Epithelial cell of esophagus (primary cell): ENCODE measurements at places on chromosomes 2 and 18.

GRCh38 chr2:143171817-143172216 lies 42.6 kb downstream of the ARHGAP15 start:
- peak; percentile 16 for DNase-seq

DNA sequence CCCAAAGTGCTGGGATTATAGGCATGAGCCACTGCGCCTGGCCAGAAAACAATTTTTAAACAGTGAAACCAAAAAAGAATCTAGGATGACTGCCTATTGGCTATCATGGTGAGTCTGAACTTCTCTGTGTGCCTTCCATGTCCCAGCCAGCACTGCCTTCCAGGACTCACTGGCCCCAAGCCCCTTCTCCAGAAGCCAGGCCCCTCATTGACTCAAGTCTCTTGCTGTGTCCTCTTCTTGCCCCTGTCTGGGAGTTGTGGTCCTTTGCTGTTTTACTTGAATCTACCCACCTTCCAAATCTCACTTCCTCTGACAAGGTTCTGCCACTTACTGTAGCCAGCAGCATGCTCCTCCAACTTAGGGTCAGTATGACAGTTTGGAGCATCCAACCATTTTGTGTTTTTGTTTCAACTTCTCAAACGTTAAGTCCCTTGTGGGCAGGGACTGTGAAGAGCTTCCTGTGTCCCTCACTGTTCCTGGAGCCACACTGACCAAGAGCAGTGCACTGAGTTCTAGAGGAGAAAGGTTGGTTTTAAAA lies 41.7 kb downstream of the ST3GAL5 start:
- no peak for DNase-seq

DNA sequence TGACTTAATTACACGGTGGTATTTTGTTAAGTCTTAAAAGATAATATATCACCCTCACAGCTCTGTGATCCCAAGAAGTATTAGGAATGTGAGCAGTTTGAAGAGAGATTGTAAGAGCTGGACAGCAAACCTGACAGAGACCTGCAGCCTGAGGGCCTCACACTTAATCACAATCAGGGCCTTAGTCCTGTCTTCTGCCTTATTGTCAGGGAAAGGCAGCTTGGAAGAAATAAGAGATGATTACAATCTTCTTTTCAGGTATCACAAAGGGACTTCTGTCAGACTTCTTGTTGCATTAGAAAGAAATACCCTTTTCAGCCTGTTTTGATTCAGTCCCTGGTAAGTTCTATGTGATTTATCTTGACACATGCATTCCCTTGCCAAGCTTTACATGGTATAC lies 1433.8 kb upstream of the SLC39A10 start:
- DNase-seq, result peak; percentile 1

- no peak for DNase-seq
Observed at GRCh38 chr2:17608251-17608650, 67.8 kb downstream of the VSNL1 start.

- no peak for DNase-seq
Observed at GRCh38 chr2:61995515-61995914, 90.0 kb downstream of the COMMD1 start.

- DNase-seq, result no peak
Observed at GRCh38 chr18:46466234-46467160, 190.5 kb downstream of the LOXHD1 start.

DNA sequence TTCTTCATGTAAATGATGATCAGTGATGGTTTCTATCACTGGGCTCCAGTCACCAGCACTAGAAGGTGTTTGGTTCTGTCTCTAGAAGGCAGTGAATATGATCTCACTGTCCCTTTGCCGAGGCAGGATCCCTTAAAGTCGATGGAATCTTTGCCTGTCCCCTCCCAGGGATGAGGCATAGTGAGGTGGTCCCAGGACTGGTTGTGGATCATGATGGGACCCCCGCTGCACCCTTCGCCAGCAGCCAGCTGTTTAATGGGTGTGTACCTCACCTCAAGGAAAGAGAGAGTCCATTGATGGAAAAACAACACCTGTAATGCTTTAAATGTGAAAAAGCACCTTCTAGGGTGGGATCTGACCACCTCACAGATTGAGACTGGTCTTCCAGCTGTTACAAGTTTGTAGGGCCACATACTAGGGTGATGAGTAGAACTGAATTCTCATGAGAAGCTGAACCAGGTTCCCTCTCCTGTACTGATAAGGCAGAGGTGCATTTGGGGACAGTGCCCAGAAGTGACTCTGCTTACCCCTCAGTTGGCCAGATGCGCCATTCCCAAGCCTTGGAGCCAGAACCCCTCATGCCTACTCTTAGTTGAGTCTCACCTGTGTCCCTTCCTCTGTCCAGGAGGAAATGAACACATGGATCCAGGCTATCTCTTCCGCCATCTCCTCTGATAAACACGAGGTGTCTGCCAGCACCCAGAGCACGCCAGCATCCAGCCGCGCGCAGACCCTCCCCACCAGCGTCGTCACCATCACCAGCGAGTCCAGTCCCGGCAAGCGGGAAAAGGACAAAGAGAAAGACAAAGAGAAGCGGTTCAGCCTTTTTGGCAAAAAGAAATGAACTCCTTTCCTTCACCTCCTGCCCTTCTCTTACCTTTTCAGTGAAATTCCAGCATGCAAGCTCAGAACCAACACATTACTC lies 55.5 kb upstream of the EML6 start:
- DNase-seq, result no peak

DNA sequence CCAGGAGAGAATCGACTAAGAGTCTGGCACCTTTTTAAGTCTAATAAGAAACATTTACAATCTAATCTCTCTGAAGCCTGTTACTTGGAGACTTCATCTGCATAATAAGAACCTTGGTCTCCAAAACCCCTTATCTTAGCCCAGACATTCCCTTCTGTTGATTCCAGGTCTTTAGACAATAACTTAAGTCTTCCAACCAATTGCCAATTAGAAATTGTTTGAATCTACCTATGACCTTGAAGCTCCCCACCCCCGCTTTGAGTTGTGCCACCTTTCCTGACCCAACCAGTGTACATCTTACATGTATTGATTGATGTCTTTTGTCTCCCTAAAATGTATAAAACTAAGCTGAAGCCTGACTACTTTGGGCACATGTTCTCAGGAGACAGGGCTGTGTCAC lies 49.5 kb upstream of the DTNA start:
- no peak for DNase-seq

- DNase-seq, result no peak
Observed at GRCh38 chr2:67038195-67038594, 358.9 kb upstream of the ETAA1 start.

GRCh38 chr2:207166039-207166348 lies 246 bp upstream of the KLF7 start:
- DNase-seq, result peak; percentile 100

DNA sequence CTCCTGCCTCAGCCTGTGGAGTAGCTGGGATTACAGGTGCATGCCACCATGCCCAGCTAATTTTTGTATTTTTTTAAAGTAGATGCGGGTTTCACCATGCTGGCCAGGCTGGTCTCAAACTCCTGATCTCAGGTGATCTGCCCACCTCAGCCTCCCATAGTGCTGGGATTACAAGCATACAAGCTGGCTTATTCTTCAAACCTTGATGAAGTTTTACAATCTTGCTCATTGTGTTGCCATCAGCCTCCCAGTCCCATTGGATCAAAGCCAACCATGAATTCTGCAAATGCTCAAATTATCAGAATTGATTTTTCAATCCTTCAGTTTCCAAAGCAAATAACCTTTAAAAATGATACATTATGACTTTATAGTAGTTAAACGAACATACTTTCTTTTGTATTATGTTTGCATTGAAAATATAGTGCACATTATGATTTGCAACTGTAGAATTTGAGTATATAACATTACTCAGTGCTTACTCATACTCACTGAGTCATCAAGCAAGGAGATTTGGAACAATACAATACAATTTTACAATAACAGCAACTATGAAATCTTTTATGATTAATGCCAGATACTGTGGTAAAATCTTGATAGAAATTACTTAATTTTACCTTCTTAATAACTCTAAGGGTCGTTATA lies 1491.9 kb upstream of the CELF4 start:
- DNase-seq, result peak; percentile 76

DNA sequence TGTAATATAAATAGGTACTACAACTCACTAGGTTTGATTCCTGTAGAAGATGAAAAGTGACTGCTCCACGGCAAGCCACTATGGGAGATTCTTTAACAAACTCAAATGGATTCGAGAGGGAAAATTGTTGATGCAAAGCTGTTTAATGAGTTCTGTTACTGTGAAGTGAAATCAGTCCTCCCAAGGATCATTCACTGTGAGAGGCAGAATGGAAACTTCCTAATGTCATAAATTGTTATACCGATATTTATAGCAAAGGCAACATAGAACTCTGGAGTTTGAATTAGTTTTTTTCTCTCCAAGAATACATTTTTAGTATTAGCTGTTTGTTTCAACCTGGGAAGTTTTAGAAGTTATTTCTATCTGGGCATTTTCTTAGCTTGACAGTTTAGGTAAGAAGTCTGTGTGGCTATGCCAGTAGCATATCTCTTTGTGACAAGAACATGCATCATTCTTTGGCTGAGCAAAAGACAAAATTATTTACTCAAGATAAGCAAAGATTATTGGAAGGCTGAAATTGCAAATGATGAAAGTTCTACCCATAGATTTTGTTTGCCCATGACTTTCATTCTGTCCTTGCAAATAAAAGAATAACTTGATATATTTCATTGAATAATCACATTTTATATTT lies 979.7 kb downstream of the DPP10 start:
- DNase-seq, result no peak

DNA sequence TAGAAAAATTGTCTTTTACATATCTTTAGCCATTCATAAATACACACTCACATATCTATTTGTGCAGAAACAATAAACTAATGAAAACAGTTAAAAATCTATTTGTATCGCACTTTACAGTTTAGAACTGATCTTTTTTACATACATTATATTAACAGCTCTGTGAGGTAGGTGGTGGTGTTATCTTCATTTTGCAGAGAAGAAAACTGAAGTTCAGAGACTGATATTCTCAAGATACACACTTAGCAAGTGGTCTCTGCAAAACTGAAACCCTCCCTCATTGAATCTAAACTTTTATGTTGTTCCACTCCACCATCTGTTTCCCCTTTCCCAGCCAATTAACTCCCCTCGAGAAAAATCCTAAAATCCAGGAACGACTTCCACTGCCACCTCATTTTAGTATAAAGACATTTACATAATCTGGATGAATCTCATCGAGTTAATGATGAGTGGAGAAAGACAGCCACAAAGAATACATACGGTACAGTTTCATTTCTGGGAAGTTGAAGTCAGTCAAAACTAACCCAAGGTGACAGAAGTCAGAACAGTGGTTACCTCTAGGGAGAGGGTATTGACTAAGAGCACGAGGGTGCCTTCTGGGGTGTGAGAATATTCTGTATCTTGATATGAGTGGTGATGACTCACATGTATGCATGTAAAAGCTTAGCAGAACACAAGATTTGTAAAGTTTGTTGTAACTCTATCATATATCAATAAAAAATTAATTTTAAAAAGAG lies 524.2 kb upstream of the TCF4 start:
- DNase-seq, result peak; percentile 70

- no peak for DNase-seq
Observed at GRCh38 chr18:53443336-53443735, 781.1 kb downstream of the MBD2 start.

DNA sequence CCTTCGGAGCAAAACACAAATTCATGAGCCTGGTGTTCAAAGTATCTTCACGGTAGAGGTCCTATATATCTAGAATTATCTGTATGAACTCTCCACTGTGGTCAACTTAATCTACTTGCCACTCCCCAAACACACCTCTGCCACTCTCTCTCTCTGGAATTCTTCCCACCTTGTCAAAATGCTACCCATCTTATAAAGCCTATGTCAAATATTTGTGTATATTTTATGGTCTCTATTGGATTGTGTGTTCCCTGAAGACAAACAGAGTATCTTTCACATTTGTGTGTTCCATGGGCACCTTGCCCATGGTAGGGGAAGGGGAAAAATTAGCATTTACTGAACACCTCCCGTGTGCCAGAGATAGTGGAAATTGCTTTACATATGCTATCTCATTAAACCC lies 83.2 kb upstream of the ATL2 start:
- DNase-seq, result no peak

- DNase-seq, result no peak
Observed at GRCh38 chr2:143682436-143683055, 553.3 kb downstream of the ARHGAP15 start.

- DNase-seq, result peak; percentile 50
Observed at GRCh38 chr2:172106108-172106961, 3.6 kb upstream of the DLX2 start.

- no peak for DNase-seq
Observed at GRCh38 chr2:176704282-176704858, 435.1 kb downstream of the MTX2 start.

DNA sequence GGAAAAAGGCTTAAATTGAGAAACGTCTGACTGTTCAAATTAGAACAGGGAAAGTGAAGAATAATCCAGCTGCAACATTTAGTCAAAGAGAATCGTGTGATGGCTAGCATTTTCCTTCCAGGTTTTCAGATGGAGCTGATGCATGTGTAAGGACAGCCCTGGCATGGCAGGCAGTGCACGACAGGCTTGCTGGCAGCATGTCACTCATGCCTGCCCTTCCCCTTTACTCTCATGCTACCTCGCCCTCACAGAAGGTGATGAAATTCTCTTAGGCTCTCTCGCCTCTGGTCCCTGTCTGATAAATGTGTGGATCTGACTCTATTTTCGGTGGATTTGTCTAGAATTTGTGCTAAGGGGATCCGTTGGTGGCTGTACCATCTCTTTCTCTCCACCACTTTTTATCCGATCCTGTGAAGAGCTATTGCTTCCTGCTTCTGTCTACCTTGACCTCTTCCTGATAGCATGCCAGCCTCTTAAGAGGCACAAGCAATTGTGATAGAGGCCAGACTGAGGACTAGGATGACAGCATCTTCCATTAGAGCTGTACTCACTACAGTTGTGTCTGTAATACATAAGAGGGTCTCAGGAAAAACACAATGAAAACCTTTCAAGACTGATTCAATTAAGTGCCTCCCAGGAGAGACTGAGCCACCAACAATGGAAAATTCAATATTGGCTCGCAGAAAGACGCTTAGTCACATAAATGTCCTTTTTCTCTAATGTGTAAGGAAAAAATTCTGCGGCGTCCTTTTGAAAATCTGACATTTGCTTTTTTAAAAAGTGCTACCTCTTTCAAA lies 65.6 kb upstream of the NOSTRIN start:
- peak; percentile 26 for DNase-seq

DNA sequence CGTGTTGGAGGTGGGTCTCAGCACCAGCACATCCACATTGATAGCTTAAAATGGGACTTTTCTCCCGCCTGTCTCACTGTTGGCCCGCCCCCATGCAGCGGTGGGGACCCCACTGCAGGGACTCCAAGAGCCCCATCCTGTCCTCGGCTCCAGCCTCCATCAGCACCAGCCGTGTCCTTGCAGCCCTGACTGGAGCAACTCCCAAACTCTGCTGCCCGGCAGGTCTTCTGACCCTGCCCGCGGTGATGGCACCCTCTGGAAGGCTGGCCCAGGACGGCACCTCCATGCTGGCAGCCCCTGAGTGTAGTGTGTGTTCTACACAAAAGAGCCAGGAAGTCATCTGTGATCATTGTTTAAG lies 41.6 kb upstream of the KCNG2 start:
- no peak for DNase-seq

- DNase-seq, result no peak
Observed at GRCh38 chr2:170345607-170346006, 167.7 kb downstream of the MYO3B start.
